ENCODE measurements at places on chromosomes 2 and 18.

DNA sequence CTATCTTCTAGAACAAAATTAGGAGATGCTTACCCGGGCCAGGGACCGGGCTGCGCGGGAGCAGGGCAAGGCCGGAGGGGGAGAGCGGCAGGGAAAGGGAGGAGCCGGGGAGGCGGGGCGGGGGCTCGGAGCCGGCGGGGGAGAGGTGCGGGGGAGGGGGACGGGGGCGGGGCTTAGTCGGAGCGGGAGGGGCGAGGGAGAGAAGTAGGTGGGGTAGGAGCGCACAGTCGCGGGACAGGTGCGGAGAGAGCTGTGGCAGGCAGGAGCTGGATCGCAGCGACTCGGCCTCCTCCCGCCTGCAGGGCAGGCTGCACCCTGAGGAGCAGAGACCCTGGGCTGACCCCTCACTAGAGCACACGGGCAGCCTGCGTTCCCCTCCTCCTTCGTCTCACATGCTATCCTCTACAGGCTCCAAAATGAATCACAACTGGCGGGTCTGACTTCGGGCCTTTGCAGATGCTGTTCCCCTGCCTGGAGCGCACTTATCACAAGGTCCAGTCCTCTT, 290.3 kb downstream of the CELF4 start:
- no peak overlapping the region for H3K27ac ChIP-seq
- DNase-seq, result no peak
- no peaks in the 10 kb centered on the region for H3K4me1 ChIP-seq

DNA sequence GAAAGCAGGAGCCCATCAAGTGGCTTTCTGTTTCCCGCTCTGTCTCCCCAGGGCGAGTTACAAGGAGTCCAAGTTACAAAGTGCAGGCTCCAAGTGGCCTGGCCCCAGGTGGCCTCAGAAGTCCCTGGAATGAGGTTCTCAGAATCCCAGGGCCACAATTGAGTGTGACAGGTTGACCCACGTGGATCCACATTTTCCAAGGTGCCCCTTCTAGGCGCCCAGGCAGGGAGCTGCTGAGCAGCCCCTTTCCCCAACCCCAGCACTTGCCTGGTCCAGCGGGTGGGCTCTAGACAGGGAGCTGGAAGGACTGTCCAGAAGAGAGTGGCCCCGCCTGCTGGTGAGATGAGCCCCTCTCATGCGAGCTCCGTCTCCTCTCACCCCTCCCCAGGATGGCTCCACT, 253.4 kb downstream of the CYP26B1 start:
- H3K27ac ChIP-seq, result no peak overlapping the region
- no peaks in the 10 kb centered on the region for H3K4me1 ChIP-seq
- H3K36me3 ChIP-seq, result no peaks in the 10 kb centered on the region
- H3K4me3 ChIP-seq, result no peak overlapping the region
- no peaks in the 10 kb centered on the region for H3K27me3 ChIP-seq
- no peak for DNase-seq

- H3K4me3 ChIP-seq, result no peak overlapping the region
- DNase-seq, result no peak
- no peak overlapping the region for H3K27ac ChIP-seq
- H3K4me1 ChIP-seq, result no peaks in the 10 kb centered on the region
- no peaks in the 10 kb centered on the region for H3K27me3 ChIP-seq
These were observed 16.0 kb upstream of the RGPD4 start for GRCh38 chr2:107810734-107811133.

GRCh38 chr2:230749111-230749510, 36.5 kb downstream of the CAB39 start:
- H3K4me1 ChIP-seq, result no peaks in the 10 kb centered on the region
- H3K27me3 ChIP-seq, result no peaks in the 10 kb centered on the region
- H3K27ac ChIP-seq, result no peak overlapping the region
- no peak for DNase-seq
- H3K4me3 ChIP-seq, result no peak overlapping the region
- H3K36me3 ChIP-seq, result no peaks in the 10 kb centered on the region

Data from A673 (cell line).